ENCODE measurements at places on chromosomes 16 and 17.

DNA sequence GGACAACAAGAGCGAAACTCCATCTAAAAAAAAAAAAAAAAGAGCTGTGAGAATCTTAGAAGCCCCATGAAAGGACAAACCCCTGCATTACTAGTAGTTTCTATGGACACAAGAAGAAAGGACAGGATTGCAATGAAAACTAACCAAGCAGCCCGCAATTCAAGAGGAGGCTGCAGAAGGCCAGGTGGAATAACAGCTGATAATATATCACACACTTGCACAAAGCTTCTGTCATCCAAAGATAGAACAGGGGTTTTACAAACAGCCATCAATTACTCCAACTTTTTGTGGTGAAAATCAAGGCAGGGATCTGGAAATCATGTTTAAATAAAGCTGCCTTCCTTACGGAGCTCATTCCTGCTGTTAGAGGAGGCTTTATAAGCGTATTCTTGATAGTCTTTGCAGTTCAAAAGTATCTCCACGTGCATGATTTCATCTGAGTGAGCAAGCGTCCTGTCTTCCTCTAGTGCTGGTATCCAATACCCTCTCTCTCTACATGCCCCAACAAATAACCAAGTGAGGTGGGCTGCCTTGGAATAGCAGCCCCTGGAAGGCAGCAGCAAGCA lies 23.1 kb upstream of the TMEM94 start:
- no peak for DNase-seq

- no peak for DNase-seq
Observed at GRCh38 chr16:4940719-4941118, 3.8 kb upstream of the PPL start.

GRCh38 chr17:71260366-71260940 lies 860.4 kb upstream of the SOX9 start:
- no peak for DNase-seq

DNA sequence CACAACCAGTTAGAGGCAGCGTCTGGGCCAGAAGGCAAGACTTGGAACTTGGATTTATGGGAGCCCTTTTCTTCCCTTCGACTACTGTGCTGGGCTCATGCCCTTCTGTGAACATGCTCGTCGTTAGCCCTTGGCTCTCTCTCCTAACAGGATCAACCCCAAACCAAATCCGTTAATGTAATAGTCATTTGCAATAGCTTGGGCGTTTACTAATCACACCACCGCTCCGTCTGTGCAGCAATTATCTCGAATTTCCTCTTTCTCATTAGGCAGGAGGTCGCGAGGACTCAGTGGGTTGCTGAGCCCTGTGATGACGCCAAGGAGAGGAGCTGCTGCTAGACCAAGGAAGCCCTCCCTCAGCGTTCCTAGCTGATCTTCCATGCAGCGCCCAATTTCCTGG lies 114.7 kb downstream of the ENGASE start:
- no peak for DNase-seq

DNA sequence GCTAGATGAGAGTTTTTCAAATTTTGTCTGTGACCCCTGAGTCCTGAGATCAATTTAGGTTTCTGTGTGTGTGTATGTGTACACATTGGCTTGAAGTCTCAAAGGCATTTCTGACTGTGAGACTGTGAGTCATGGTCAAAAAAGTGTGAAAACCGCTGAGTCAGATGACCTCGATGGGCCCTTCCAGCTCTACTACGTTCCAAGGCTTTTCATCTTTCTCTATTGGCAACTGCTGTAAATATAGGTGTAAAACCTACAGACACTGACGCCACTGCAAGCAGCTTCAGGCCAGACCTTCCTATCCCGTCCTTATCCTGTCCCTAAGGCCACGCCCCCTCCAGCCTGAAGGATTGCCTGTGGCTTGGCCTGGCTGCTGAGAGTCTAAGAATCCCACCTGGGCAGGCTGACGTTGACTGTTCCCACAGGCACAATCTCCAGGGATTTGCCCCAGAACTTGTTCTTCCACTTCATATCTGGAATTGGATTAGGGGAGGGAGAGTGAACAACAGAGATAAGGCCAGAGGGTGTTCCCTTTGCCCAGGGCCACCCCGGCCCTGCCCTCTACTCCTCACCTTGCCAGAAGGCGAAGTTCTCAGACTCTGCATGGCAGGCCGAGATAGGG lies 11.3 kb downstream of the OSBPL7 start:
- no peak for DNase-seq

DNA sequence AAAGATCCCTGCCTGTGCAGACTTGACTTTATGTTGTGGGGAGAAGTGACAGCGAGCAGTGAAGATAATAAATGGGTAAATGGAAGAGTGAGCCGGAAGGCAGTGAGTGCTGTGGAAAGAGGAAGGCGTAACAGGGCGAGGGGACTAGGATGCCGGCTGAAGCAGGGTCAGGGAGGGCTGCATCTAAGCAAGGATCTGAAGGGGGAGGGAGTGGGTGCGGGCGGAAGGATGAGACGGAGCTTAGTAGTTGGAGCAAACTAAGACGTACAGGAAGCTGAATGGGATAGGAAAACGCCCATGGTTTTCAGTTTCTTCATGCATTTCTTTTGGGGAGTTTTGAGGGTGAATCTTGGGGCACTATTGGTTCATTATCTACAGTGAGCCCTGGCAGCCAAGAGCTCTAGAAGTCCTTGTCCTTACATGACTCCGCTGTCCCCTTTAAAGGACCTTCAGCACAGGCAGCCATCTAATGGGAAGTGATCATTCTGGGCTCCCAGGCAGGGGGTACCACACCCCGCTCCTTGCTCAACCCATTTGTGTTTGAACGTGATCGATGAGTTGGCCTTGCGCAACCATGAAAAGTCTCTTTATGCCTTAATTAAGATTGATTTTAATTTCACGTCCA lies 10.4 kb upstream of the NAT9 start:
- no peak for DNase-seq

DNA sequence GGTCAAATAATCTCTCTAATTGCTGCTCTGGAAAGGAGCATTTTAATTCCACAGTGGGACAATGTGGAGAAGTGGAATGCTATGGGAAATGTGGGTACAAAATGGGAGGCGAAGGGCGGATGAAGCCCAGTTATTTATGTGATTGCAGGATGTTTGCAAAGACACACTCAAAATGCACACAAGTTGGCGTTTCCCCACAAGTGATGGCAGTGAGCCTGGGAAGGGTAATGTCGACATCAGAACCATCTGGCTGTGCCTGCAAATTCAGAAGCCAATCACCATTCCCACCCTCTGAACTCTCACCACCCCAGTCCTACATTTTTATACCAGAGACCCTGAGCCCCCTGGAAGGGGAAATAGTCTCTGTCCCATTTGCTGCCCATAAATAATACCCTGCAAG lies 201.1 kb downstream of the SOX9 start:
- DNase-seq = no peak

- no peak for DNase-seq
Observed at GRCh38 chr16:49473773-49474172, 100.2 kb downstream of the C16orf78 start.

DNA sequence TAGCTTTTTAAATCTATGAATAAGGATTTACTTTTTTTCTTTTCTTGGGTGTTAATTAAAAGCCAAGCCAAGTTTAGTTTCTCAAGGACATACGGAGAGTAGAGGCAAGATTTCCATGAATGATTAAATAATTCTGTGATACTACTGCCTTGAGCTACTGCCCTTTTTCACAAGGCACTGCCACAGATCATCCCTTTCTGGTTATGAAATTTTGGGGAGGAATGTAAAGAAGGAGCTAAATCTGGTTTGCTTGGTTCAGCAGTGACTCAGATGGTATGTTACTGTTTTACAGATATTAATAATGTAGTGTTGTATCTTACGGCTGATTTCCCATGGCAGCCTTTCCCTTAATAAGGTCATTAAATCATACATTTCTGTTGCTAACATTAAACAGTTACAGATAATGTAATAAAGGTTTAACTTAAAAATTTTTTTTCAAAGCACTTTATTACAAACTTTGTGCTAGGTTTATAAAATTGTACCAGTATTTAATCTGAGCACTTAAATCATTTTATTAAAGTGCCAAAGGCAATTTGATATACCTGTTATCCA lies 2.6 kb downstream of the WSB1 start:
- no peak for DNase-seq

DNA sequence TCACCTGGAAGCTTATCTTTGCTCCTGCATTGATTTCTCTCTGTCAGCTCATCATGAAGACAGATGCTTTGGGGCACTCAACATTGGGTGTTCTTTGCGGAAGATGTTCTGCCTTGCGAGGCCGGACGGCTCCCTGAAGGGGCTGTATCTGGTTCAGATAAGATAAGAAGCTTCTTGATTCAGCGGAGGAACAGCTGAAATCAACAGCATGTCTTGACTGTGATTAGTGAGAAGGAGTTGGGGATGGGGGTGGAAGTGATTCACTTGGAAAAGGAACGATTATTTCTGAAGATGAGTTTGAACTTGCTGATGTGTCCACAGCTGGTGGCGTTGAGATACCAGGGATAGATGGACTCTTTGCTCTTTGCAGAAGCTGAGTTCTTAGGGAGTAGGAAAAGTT lies 126.9 kb upstream of the WSCD1 start:
- no peak for DNase-seq

GRCh38 chr17:74324521-74324920 lies 1.5 kb upstream of the KIF19 start:
- no peak for DNase-seq

- no peak for DNase-seq
Observed at GRCh38 chr16:73025151-73025855, 22.6 kb downstream of the ZFHX3 start.

- no peak for DNase-seq
Observed at GRCh38 chr16:29674188-29674587, 4.8 kb upstream of the QPRT start.

- no peak for DNase-seq
Observed at GRCh38 chr16:14236401-14236800, 165.3 kb downstream of the MRTFB start.

DNA sequence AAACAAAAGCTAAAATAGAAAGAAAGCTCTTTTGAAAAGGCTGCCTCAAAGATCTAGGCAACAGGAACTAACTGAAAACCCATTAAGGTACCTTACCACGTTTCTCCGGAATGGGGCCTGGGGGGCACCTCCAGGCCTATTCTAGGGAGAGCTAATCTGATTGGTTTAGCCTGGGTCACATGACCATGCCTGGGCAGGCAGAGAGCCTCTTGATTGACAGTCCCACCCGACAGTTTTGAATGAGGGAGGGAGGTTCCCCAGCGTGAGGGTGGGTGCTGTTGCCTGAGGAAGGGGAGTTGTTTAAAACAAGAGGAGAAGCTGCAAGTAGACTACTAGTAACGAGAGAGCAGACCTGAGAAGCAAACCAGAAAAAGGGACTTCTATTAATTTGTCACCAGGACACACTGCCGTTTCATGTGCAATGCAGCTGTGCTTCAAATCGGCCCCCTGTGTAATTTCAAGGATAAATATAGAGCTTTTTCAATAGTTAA lies 143.4 kb upstream of the HS3ST2 start:
- peak; percentile 29 for DNase-seq

GRCh38 chr16:305916-306626 lies 23.1 kb downstream of the PDIA2 start:
- no peak for DNase-seq

- DNase-seq = peak; percentile 31
Observed at GRCh38 chr16:23279721-23280153, 22.4 kb upstream of the SCNN1B start.

DNA sequence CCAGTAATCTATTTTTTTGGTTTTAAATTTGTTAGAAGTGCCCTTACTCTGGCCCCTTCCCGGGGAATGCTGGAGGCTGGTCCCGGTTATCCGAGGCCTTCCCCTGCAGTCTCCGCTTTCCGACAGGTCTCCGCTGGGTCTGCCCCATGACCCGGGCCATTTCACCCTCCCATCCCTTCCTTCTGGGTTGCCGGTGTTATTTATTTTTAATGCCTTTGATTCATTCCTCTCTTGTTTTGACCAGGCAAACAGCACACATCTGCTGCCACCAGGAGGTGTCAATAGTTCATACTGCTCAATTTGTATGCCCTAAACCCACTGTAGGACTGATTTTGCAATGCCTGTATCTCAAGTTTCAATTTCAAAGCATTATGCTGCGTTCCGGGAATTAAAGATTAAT lies 113.2 kb upstream of the IRX5 start:
- DNase-seq = no peak
